ENCODE measurements at places on chromosomes 6 and 20.

- no peak for DNase-seq
Measured at GRCh38 chr20:21004386-21005076, 101.6 kb downstream of the LINC00237 start.

DNA sequence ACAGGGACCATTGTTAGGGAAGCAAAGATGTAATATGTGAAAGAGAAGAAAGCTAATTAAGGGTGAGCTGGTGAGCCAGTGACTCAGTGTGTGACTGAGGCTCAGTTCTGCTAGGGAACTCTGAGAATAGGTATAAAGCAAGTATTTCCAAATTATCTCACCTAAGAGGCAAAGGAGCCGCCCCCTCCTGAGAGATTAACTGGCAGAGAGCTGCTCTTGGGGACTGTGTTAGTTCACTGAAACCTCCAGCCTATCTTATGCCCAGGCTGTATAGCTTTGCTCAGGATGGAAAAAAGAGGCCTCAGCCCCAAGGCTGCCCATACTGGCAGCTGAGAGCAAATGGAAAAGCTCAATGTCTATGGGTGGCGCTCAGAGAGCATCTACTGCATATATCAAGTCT is 152.0 kb downstream of the PAK5 start:
- no peak for DNase-seq

GRCh38 chr20:59122566-59122919 is 41.1 kb upstream of the ZNF831 start:
- DNase-seq = no peak

- no peak for DNase-seq
Measured at GRCh38 chr20:62955519-62956386, 3.2 kb downstream of the SLC17A9 start.

DNA sequence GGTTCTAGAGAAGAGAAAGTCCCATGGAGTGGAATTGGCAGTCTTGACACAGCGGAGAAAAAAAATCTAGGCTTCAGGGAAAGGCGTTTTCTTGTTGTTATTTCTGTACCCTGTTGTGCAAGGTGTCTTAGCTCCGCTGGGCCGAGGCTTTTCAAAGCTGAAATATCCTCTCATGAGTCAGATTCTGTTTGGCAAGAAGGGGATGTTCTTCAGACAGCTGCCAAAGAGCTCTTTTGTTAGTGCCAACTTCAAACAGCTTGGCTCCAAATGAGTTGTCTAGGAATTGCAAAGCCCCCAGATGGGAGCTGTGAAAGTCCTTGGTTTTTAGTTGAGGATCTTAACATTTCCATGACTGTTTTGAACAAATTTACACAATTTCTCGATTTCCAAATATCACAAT is 45.6 kb downstream of the LRRN4 start:
- DNase-seq = no peak

- no peak for DNase-seq
Measured at GRCh38 chr20:10602221-10602871, 71.5 kb downstream of the JAG1 start.

- no peak for DNase-seq
Measured at GRCh38 chr6:4163408-4164116, 28.2 kb upstream of the ECI2 start.

GRCh38 chr20:4866429-4866828 is 134.9 kb downstream of the SLC23A2 start:
- DNase-seq = no peak

- no peak for DNase-seq
Measured at GRCh38 chr6:52612336-52613054, 35.6 kb upstream of the TRAM2 start.

DNA sequence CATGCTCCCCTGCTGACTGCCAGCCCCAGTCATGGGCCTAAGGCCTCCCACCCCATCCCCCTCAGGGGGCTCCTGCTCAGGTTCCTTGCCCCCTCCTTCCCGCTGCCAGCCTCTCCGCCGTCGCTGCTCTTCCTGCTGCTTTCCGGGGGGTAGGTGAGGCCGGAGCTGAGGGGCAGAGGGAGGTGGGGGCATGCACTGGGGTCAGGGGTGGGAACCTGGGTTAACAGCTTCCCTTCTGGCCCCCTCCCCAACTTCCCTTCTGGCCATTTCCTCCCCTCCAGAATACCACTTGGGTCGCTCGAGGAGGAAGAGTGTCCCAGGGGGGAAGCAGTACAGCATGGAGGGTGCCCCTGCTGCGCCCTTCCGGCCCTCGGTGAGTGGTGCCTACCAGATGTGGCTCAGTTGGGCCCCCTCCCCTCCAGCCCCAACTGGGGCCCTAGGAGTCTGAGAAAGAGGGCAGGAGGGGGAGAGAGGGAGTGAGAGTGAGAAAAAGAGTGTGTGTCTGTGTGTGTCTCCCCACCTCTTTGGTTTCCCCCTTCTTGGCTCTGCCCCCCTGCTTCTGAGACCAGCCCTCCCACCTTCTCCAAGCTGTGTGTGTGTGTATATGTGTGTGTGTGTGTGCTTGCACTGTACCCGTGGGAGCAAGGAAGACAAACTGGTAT is 12.1 kb downstream of the SYNGAP1 start:
- DNase-seq = no peak

DNA sequence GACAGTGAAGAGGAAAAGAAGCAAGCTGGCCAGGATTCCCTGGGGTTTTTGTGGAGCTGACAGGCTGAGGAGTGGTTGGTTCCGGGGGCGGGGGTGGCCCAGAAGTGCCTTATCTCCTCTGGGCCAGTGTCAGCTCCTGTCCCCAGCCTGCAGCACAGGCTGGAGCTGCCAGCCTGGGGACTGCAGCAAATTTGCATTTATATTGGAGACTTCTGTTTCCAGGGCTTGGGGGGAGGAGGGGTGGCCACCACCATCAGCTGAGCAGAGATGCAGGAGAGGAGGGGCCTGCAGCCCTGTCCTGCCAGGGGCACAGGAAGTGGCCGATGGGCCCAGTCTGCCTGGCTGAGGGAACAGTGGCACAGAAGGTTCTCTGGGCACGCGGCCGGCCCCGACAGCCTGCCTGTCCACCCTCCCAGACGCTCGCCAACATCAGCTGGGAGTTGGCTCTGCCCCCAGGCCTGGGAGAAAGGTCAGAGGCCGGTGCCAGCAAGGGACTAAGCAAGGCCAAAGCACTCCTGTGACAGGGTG is 24.3 kb upstream of the SCRT2 start:
- no peak for DNase-seq

GRCh38 chr20:1722513-1723050 is 65.0 kb upstream of the SIRPG start:
- DNase-seq = no peak
